ENCODE measurements at places on chromosomes 5 and 9.

DNA sequence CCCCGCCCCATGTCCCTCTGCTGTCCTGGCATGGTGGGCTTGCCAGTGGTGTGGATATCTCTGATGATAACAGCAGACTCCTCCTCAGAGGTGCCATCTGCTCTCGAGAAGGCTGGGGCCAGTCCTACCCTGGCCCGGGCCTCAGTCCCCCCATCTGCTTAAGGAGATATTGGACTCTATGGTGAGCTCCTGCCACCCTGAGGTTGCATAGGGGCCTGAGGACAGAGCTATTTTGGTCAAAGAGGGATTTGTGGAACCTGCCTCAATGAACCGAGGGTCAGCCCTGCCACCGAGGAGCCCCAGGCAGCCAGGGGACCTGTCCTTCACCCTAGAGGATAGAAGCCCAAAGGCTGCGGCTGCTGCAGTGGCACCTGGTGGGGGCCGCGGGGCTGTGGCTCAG lies 32.6 kb downstream of the NTNG2 start:
- DNase-seq, result no peak

GRCh38 chr9:137772281-137772873 lies 105.2 kb upstream of the CACNA1B start:
- DNase-seq, result no peak

GRCh38 chr9:15782106-15782505 lies 229.3 kb downstream of the CCDC171 start:
- no peak for DNase-seq

DNA sequence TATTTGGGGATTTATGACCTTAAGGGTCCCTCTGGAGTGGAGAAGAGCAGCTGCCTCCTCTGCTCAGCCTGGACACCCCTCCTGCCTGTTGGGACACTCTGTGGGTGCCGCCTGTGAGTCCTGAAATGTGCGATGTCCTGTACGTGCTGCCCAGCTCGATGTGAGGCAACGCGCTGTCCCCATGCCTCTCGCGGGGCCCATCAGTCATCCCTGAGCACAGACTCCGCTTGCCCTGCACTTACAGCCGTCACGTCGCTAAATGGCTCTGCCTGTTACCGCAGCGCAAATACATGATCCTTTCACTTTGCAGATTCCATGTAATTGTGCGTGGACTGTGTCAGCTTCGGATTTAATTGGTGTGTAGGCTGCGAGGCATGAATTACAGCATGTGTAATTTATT lies 27.1 kb downstream of the IRX4 start:
- no peak for DNase-seq

DNA sequence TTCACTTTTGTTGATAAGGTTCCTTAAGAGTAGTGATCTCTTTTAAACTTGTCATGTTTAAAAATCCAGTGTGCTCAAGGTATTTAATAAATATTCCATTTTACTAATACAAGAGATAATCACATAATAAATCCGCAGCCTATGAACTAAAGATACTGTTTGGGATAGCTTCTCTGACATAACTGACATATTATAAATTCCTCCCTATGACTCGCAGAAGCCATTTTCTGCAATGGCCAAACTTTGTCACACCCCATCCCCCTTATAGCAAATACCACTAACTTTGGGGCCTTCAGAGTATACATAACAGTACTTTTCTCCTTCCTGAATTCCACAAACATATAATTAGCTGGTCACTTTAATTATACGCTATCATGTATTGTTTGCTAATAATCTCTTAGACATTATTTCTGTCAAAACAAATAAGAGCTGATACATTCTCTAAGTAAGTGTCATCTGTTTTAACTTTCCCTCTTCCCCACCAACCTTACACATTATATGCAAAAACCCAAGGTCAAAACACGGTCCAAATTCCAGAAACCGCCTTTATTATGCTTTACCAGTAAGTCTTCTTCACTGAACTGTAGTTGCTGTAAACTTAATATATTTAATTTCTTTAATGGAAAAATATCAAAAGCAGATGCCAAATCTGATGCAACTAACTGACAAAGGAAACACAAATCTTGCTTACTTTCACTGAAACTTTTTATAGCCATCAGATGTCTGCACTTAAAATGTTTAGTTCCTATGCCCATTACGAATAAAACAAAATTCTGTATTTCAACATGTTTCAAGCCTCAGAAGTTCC lies 971 bp downstream of the TMEM267 start:
- peak; percentile 2 for DNase-seq

GRCh38 chr9:113955076-113955752 lies 79.1 kb downstream of the ZNF618 start:
- DNase-seq, result no peak

- no peak for DNase-seq
Measured at GRCh38 chr5:141338538-141339306, at the start of gene PCDHGA2. TSS of gene PCDHGA2 (plus strand) at chr5:141338760.

Data from AG04449 (cell line).